ENCODE measurements at places on chromosomes 1 and 21. TPM values are rescaled to one million over a fixed set of nuclear protein-coding genes. Genes with fewer than 3 reads are reported as not detected.

Gene RHBDL2
- total RNA-seq, result 10.0 TPM

Gene PINK1
- 129 TPM for total RNA-seq

Gene CFHR3
- not detected for total RNA-seq

Gene TEX38
- not detected for total RNA-seq

Gene KCNQ4
- 2.5 TPM for total RNA-seq

Gene DEDD
- 23.4 TPM for total RNA-seq

Gene OR2L3
- not detected for total RNA-seq

Gene GBP7
- 0.07 TPM for total RNA-seq

Gene ATP1A2
- total RNA-seq, result not detected

Gene TFF2
- total RNA-seq, result 22.9 TPM

Gene FMO1
- not detected for total RNA-seq

Gene CHRM3
- total RNA-seq, result 3.5 TPM

Gene RXFP4
- total RNA-seq, result not detected

Gene KCNN3
- total RNA-seq, result 0.26 TPM

Gene SLC2A5
- not detected for total RNA-seq

DNA sequence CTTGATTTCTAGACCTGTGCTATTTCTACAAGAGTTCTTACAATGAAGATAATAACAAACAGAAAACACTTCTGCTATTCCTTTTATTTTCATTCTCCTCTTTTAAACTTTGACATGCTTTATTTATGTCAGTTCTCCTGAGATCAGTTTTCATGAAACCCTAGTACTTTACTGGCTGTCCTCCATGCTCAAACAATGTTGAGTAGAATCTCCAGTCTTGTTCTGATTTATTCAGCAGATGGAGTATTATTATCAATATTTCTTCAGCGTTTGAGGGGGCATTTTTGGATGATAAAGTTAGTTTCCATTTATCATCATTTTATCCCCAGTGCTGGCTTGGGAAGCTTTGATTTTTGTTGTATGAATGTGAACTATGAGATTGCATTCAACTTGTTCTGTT is 85.9 kb upstream of the WARS2 start:
- DNase-seq, result no peak

DNA sequence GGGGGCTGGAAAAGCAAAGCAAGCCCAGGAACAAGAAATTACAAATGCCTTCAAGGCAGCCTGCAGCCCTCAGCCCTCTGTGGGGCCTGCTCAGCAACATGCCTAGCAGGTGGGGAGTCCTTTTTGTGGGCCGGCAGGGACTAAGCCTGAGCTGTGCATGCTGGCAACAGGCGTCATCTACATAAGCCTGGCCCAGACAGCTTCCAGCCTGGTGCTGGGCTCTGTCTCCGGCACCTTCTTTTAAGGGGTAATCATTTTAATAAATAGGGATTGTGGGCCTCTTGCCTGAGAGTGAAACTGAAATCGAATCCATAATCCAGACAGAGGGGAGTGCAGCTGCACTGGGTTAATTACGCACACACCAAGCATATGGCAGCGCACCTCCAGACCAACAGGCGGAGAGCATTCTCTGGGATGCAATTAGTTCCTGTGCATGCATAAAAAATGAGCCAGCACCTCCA is 96.6 kb downstream of the DDX20 start:
- no peak for DNase-seq

GRCh38 chr1:83815330-83815729 is 183.6 kb downstream of the TTLL7 start:
- DNase-seq, result no peak

DNA sequence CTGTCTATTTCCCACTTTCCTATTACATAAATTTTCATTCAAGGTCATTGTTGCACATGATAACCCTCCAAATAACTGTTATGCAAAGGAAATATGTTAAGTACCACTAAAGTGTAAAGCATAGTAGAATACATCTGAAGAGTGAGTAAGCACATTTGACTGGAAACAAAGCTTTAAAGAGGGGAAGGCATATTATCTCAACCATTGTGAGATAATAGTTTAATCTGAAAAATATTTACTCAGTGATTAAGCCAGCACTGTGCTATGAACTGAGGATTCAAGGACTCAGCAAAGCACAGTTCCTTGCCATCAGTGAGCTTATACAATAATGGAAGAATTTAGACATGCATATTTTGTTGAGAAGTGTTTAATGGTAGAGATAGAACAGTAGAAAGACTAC is 127.4 kb downstream of the HMCN1 start:
- peak; percentile 25 for DNase-seq

GRCh38 chr21:22314963-22315362 is 1316.8 kb downstream of the NCAM2 start:
- no peak for DNase-seq

DNA sequence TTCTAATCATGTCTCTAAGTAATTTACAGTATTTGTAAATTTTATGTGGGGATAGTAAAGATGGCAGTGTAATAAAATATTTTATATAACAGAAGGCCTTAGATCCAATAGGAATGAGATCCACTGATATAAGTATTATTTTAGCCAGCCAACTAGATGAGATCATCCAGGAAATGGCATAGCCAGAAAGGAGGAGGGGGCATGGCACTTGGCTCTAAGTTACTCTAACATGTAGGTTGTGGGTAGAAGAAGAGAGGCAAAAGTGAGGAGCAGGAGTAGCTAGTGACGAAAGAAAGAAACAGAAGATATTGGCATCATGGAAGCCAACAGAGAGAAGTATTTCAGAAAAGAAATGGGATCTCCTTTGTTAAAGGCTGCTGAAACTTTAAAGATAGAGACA is 426.1 kb downstream of the PTPRC start:
- DNase-seq, result peak; percentile 2

DNA sequence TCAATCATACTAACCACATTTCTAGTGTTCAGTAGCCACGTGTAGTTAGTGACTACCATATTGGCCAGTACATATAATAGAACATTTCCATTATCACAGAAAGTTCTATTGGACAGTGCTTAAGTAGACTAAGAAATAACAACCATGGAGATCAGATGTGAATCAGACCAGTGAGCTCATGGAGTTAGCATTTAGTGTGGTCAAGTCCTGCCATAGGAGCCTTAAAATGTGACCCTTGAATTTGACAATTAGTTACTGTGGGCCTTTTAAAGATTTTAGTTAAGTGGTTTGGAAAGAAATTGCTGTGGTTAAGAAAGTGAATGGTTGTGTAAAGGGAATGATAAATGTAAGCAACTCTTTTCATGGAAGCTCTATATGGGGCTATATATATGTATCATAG is 123.4 kb downstream of the POU2F1 start:
- DNase-seq, result no peak

GRCh38 chr1:33743221-33743998 is 120.5 kb upstream of the HMGB4 start:
- DNase-seq, result no peak

- DNase-seq, result peak; percentile 44
Observed at GRCh38 chr1:179251675-179252074, 22.2 kb upstream of the ABL2 start.

DNA sequence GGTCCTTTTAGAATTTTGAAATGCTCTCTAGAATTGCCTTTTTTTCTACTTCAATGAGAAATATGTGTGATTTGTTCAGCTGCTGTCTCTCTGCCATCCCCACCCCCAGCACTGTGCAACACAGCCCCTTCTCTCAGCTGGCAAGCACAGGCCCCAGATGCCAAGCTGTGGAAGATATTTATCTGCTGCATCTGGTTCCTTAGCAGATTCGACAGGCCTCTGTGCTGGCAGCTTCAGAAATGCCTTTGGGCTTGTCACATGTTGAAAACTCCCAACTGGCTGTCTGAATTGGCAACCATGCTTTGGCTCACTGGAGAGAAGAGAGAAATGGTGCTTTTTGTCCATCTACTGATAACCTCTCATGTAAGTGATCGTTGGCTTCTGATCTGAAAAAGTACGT is 206.7 kb upstream of the C1orf87 start:
- no peak for DNase-seq

DNA sequence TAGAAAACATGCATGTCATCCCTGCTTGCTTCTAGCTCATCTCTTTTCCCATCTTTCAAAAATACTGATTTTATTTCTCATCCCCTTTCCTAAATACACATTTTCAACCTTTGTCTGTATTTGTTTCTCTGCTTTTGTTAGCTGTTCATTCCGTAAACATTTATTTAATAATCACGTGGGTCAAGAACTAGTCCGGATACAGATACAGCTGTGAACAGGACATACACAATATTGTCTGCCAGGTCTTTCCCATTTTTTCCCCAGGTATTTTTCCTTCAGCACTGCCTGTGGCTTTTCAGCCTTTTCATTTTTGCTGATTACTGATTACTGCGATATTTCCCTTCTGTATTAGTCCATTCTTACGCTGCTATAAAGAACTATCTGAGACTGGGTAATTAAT is 5.7 kb downstream of the PER3 start:
- no peak for DNase-seq

DNA sequence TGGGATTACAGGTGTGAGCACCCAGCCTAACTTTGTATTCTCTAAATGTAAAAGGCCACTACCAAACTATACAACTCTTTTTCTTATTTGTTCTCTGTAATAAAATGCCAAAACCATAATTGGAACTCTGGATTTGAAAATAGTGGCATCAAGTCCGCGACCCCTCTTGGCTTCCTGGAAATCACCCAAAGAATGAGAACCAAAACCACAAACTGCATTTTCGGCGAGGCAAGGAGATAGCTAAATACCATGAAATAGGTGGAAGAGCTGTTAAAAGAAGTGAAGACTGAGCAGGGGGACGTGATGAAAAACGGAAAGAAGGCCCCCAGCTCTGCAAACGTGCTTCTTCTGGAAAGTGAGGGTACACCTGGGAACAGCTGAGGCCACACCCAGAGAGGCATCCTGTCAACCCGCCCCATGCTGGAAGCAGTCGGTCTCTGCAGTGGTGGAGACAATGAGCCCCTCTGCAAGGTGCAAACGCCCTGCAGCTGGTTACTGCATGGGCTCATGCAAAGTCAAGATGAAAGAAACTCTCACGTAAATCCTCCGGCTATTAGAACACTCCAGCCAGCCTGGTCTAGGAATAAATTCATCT is 22.5 kb downstream of the VPS26C start:
- no peak for DNase-seq

DNA sequence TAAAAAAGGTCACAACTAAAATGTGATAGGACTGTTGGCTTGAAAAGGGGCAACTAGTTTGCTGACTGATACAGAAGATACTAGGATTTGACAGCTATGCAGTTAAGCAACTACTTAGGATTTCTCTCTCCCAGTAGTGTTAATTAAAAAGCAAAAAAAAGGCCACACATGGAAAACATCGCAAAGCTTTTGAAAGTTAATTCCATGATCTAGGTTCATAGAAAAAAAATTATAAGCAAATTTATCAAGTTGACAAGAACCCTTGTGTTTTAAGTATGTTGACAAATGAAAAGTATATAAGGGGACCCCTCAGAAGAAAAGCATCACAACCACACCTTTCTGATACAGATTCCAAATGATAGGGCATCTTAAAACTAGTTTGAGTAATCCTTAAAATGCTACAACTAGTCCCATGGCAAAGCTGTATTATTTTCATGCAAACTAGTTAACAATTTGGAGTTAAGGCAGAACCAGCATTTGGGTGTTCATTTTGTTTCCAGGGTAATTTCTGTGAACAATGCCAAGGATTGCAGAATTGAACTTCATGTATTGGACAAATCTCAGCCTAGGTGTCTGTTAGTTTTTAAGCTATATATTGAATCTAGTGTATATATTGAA is 4.1 kb downstream of the PNRC2 start:
- no peak for DNase-seq

DNA sequence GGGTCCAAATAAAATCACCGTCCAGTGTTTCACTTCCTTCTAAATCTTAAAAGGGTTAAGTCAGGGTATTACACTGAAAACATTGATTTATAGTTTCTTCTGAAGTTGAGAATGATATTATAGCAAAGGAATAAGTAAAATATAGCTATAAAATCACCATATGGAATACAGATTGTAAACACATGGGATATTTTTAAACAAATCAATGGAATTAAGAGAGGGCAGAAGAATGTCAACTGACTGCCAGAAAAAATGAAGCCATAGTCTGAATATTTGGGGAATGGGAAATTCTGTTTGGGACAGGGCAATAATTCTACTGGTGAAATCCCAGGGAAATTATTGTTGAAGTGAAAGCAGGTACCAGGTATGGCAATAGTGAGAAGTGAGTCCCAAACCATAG is 664.6 kb downstream of the NCAM2 start:
- DNase-seq, result no peak

DNA sequence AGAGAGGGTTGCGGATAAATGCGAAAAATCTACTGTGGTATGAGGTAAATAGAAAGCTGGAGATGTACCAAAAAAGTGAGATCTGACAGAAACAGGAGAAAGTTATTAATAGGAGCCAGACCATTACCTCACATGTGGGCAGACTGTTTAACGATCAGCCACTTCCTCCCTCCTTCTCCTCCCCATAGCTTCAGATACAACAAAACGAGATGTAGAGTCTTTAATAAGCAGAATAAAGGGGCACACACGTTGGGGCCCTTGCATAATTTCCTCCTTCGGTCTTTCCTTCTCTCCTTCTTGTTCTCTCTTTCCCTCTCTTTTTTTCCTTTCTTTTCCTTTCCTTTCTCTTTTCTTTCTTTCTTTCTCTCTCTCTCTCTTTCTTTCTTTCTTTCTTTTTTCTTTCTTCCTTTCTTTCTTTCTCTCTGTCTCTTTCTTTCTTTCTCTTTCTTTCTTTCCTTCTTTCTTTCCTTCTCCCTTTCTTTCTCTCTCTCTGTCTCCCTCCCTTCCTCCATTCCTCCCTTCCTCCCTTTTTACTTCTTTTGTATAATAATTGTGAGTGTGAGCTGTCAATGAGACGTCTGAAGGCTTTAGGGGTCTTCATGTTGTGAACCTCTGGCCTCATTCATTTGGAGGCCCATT is 242.1 kb downstream of the GRIK1 start:
- DNase-seq, result no peak

DNA sequence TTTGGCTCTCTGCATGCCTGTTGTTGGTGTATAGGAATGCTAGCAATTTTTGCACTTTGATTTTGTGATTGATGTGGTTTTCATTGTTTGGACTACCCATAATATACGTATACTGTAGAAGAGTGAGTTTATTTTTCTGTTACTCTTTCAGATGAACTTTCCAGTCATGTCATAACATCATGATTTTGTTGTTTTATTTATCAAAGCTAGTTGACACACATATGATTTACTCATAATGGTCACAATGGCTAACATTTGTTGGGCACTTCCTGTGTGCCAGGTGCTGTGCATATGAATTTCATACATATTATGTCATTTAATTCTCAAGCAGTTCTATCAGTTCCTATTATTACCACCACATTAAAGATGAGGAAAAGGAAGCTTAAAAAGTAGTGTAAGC is 98.1 kb upstream of the GUCA2B start:
- DNase-seq, result no peak

- DNase-seq, result no peak
Observed at GRCh38 chr21:45465105-45465504, 60.1 kb downstream of the COL18A1 start.

GRCh38 chr1:169163059-169163458 is 56.6 kb downstream of the ATP1B1 start:
- peak; percentile 92 for DNase-seq

DNA sequence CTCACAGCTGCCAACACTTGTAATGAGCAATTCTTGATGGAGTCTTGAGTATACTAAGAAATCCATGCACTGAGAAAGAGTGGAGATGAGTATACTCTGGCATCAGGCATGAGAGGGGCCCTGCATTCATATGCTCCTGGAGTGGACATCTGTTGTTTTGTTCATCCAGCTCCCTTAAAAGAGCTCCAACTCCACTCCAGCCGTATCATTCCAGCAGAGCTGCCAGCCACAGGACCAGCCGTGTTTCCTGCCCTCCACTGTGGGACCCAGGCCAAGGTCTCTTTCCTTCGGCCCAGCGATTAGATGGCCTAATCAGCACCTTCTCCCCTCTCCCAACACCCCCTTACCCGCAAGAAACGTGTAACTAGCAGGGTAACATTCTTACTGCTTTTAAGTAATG is 144.5 kb downstream of the OMA1 start:
- DNase-seq, result no peak
